H7 (cell line): ENCODE measurements at places on chromosomes 7 and 10. TPM values are rescaled to one million over a fixed set of nuclear protein-coding genes. Genes with fewer than 3 reads are reported as not detected.

DNA sequence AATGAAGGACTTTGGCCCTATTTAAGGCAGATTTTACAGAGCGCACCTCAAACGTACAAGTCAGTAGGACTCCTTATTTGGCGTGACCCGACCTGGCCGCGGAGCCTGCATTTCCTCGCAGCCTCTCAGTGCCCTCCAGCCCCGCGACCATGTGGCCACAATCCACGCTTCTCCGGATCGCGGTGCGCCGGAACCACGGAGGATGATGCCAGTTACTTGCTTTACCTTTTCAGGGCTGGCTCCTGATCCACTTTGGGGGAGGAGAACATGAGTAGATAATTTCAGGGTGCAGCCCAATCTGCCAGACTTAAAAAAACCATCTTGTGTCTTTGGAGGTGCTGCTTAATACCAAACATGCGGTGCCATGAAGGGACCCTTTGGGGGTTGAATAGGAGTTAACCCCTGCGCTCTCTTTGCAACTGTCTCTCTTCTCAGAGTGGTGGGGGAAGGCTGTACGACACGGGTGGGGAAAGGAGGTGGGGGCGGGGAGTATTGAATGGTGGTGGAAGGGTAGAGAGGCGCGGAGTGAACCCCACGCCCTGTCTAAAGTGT is 1.5 kb downstream of the FRAT1 start:
- peak; percentile 34 for DNase-seq

GRCh38 chr7:151566897-151567320 is 47.2 kb upstream of the RHEB start:
- DNase-seq: peak; percentile 66

ITGA8 gene
- 0.03 TPM in 1 of 2 replicates, not detected in the other for total RNA-seq

DNA sequence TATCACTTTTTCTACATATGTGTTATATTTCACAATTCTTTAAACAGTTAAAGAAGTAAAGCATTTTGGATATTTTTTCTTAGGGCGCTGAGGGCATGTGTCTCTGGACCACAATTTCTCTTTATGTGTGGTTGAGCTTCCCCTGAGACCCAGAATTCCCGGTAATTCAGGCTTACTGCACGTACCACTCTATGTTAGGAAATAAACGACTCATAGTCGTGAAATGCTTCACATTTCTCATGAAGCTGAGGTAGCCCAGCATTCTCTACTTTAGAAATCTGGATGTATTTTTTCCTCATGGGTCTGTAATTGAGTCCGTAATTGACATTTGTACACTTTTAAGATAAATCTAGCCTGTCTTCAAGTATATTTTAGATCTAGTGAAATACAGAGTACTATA is 170.6 kb downstream of the FZD1 start:
- DNase-seq: no peak

DNA sequence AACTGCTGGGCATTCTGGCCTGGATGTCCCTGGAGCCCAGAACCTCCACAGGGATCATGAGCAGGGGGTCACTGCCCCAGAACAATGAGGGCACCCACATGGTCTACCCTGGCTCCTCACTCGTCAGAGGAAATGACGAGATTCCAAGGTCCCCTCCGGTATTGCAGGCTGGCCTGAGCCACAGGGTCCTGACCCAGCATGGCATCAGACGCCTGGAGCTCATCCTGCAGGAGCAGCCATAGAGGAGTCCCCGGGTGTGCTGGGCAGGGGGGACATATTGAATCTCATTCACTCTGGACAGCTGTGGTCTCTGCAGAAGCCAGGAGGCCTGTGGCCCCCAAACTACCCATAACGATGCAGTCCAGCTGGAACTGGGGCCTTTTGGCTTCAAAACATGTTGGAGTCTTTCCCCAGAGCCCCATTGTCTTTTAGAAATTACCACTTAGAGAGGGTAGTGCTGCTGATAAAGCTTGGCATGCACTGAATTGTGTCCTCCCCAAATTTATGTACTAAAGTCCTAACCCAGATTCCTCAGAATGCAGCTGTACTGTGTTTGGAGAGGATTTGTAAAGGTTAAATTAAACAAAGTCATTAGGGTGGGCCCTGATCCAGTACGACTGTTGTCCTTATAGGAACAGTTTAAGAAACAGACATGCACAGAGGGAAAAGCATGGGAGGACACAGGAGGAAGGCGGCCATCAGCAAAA is 27.7 kb downstream of the ANXA8 start:
- DNase-seq: no peak

DNA sequence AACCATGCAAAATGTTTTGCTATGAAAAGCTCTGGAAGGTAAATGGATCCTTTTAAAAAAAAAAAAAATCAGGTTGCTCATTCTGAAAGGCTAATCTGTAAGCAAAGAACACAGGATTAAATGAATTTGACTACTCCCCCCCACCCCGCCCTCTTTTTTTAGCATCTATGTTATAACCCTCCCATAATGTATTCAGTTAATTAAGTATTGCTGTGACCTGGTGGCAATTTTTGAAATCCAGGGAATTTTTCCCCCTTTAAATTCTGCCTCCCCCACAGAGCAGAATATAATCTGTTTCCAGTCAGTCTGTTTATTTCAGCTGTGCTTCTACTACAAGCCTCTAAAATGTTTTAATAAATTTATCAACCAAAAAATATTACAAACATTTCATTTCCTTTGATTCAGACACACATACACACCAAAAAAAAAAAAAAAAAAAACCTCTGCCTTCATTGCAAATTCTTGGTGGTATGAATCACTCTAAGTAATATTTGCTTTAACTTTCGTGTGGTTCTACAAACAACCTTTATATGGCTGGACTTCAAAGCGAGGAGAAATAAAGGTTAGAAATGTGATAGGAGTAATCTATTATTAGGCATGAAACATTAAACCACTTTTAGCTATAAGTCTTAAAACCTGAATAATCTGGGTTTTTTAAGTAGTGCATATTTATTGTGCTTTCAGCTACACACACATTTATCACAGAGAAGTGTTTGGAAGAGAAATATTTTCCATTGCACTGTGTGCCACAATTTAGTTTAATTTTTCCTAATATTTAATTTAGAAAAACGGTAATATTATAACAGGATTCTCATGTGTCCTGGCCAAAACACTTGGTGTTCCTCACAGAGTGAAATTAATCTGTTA is 64.4 kb upstream of the ARID5B start:
- no peak for DNase-seq

DNA sequence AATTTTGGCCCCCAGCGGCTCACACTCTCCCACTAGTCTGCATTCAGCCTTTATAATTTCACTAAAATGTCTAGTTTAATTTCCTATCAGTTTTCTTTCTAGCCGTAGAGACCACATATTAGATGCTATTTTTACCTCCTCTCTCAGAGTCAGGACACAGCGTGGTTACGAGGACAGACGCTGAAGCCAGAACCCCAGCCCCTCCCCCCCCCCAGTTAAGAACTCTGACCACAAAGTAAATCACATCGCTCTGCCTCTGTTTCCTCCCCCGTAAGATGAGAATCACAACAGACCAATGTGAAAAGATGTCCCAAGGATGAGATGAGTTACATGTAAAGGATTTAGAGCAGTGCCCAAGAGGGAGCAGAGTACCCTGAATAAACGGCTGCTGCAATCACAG is 11.1 kb upstream of the TARP start:
- DNase-seq: no peak

GRCh38 chr7:17677408-17677807 is 262.9 kb downstream of the SNX13 start:
- DNase-seq: no peak

- DNase-seq: no peak
Observed at GRCh38 chr10:63627881-63628296, 106.7 kb downstream of the REEP3 start.
